Left renal cortex interstitium (tissue), 4 donors: ENCODE measurements at places on chromosomes 3 and 15. TPM values are rescaled to one million over a fixed set of nuclear protein-coding genes. Genes with fewer than 3 reads are reported as not detected.

Gene MTMR10
- 48.6 TPM for polyA plus RNA-seq

GRCh38 chr3:135944831-135945230 is 20.7 kb upstream of the PPP2R3A start:
- DNase-seq: no peak

DNA sequence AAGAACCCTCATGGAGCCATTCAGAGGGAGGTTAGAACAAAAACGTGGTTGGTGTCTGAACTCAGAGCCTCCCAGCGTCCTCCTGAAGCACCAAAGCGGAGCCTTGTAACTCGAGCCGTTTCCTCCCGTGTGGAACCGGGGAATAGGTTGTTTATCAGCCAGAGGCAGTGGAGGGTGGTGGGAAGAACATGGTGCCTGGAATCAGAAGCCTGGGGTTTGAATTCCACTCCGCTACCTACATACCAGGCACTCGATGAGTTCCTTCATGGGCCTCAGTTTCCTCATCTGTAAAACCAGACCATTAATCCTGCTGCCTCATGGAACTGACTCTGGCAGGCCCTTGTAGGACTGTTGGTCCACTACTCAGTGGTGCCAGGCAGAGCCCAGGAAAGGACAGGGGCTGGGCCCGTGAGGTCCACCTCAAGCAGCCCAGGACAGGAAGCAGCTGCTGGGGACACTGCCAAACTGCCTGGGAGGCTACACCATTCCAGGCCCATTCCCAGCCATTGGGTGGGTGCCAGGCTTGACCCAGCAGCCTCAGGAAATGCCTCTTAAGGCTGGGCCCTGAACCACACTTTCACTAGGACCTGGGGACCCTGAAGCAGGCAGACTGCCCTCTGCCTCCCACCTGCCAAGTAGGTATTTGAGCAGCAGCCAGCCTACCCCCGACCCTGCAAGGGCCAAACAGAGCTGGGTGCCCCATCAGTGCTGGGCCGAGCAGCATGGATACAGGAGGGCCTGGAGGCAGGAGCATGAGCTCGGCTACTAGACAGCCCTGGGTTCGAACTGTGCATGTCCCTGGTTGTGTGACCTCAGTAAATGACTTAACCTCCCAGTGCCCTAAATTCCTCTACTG is 33.4 kb downstream of the PRKCD start:
- DNase-seq: peak; percentile 82

- DNase-seq: no peak
Measured at GRCh38 chr3:37107846-37108245, 66.5 kb downstream of the LRRFIP2 start.

DNA sequence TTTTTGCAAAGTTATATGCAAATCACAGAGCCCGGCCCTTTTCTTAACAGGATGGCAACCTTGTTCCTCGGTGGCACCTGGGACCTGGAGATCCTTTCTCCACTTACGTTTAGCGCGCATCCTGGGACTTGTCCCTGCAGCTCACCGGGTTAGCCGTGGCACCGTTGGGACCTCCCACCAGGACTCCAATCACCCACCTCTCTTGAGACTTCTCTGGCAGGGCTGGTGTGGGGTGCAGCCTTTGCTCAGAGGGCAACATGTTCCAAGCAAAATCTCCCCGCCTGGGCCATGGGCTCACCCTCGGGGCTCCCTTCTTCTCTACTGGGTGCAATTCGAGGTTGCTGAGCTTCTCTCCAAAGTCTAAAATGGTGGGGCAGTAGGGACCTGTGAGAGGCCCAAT is 211.9 kb upstream of the UMPS start:
- DNase-seq: no peak
